ENCODE measurements at places on chromosomes 11 and 22.

DNA sequence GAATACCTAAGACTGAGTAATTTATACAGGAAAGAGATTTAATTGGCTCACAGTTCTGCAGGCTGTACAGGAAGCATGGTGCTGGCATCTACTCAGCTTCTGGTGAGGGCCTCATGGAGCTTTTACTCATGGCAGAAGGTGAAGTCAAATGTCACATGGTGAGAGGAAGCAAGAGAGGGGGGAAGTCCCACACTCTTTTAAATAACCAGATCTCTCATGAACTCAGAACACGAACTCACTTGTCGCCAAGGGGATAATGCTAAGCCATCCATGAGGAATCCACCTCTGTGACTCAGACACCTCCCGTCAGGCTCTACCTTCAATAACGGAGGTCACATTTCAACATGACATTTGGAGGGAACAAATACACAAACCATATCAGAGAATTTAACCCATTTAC, 42.2 kb downstream of the BIRC2 start:
- DNase-seq, result peak; percentile 28

- DNase-seq, result peak; percentile 73
These were observed 15.7 kb upstream of the IL10RA start for GRCh38 chr11:117970400-117971024.

GRCh38 chr22:31626427-31627150, 35.4 kb downstream of the PISD start:
- DNase-seq, result no peak

DNA sequence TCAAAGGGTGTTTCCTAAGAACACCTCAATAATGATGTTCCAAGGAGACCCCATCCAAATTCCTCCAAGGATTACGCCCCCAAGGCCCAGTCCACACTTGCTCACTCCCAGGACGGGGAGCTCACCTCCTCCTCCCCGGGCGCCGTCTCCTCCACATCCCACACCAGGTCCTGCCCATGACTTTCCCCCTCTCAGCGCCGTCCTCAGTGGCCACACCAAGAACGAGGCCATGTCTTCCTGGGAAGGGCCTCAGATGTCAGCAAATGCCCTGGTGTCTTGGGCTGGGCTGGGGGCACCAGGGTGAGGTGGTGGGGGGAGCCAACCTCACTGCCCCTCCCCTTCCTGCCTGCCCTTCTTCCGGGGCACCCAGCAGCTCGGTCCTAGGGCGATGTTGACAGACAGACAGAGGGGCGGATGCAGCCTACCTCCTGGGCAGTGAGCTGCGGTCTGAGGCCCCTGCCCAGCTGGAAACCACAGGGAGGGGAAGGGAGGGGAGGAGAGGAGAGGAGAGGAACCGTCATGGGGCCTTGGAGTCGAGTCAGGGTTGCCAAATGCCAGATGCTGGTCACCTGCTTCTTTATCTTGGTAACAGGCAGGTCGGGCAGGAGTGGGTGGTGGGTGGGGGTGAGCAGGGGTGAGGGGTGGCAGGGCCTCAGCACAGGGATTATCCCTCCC, at the start of the genes C11orf21 and TSPAN32:
Gene C11orf21 (minus strand): TSS at position 288 of the 675 bp plus-strand sequence. CDS start 110 bp downstream, at position 178.
Gene TSPAN32 (plus strand): TSS at position 383 of the 675 bp plus-strand sequence. CDS start 137 bp downstream, at position 520.
- peak; percentile 34 for DNase-seq

DNA sequence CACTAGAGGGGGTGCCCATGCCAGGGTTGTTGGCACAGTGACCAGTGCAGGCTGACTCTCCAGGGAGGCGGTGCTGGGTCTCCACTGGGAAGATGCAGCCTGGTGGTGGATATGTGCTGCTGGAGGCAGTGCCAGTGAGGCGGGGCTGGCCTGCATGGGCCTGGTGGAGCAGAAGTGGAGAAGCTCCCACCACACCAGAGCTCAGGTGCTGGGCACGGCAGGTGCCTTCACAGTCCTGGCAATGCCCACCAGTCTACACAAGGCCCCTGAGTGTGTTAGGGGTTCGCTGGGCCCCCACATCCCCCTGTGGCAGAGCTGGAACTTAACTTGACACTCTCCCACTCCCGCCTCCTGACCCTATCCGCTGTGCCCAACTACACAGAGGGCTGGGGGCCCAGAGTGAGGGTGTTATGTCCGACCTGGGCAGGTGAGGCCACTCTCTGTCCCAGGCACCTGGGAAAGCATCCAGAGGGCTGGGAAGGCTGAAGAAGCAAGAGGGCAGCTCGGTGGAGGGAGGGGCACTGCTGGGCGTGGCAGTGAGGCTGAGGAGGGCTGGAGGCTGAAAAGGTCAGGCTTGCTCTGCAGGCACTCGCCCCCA, 102.4 kb upstream of the B3GAT1 start:
- DNase-seq, result no peak

GRCh38 chr22:22666307-22667091, 22.1 kb downstream of the GGTLC2 start:
- DNase-seq, result peak; percentile 42

DNA sequence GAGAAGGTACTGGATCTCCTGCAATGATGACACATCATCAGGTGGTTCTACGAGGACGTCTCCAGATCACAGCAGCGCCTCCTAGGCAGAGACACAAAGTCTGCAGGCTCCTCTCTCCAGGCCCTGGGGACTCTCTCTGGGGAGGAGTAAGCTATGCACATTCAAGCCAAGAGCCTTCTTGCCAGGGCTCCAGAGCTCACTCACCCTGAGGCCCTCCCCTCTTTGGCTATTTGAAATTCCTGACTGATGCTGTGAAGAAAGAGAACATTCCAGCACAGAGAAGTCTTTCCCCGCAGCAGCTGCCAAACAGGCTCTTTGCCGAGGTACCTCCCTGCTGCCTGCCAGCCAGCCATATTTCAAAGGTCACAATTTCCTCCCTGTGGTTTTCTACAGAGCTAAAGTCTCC, 204.9 kb downstream of the CSNK2A3 start:
- peak; percentile 78 for DNase-seq

- DNase-seq, result peak; percentile 88
These were observed 33.6 kb downstream of the NEU3 start for GRCh38 chr11:75022296-75022695.

- no peak for DNase-seq
These were observed 22.7 kb downstream of the NAV2 start for GRCh38 chr11:19735157-19735908.

GRCh38 chr11:65040847-65041622, at the start of gene SAC3D1:
Gene SAC3D1 (plus strand): TSS chr11:65041210. CDS start chr11:65041293, 83 bp downstream.
- peak; percentile 86 for DNase-seq

DNA sequence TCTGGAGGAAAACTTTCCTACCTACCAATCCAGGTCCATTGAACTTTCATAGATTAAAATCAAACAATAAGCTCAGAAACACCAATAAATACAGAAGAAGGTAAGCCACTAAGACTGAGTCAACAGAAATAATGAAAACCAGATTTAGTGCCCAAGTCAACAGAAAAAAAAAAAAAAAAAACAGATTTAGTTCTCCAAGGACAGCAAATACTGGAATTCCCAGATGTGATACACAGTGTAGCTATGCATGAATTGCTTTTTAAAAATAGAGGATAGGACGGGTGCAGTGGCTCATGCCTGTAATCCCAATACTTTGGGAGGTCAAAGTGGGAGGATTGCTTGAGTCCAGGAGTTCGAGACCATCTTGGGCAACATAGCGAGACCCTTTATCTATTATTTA, 15.7 kb downstream of the DMC1 start:
- peak; percentile 11 for DNase-seq

- peak; percentile 69 for DNase-seq
These were observed 61.4 kb downstream of the LIF start for GRCh38 chr22:30185129-30185528.

DNA sequence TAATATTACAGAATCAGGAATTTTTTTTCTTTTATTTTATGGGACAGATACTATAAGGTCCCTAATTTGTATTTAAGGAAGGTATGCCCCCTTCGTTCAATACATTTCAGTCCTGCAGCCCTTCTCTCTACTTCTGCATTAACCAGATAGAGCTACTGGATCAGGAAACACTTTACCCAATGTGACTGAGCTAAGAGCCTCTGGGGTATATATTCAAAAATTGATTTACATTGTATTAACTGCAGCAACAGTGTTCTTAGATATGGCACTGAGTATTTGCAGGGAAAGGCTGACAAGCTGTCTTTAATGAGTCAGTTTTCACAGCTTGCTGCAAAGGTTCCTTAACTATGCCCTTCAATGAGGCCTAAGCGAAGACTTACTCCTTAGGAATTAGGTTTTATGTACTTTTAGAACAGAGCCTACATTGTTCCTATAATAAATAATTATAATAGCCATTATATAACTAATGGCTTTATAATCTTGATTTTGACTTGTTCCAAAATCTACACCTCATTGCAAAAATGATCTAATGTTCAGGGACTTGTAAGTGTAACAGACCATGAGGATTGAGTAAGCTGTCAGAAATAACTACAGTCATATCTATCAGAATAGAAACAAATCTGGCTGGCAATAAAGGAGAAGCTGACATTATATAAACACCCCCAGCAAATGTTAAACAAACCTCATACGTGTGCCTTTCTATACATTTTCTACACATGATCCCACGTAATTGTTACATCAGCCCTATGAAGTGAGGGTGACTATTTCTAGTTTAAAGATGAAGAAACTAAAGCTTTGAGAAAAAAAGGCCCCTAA, 55.0 kb downstream of the DDI1 start:
- peak; percentile 8 for DNase-seq

- no peak for DNase-seq
These were observed 15.9 kb downstream of the MCAT start for GRCh38 chr22:43127166-43127908.

- DNase-seq, result no peak
These were observed 339.8 kb upstream of the NARS2 start for GRCh38 chr11:78914503-78914902.
